ENCODE measurements at places on chromosomes 4 and X.

DNA sequence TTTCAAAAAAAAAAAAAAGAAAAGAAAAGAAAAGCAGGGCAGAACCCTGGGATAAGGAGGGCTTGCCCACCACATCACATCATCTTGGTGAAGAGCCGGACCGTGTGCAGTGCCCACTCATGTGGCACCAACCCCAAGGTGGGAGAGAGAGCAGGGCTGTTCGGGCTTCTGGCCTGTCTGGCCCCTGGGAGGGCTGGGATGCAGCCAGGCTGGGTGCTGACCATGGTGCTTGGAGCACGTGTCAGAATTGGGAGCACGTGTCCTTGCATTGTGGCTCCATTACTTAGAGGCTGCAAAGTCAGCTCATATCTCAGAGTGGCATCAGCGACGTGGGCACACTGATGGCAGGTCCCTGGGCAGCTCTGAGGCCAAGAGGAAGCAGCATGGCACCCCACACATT, 100.9 kb upstream of the AFAP1 start:
- DNase-seq, result no peak

GRCh38 chrX:47941423-47941822, 62.4 kb downstream of the ZNF182 start:
- no peak for DNase-seq

DNA sequence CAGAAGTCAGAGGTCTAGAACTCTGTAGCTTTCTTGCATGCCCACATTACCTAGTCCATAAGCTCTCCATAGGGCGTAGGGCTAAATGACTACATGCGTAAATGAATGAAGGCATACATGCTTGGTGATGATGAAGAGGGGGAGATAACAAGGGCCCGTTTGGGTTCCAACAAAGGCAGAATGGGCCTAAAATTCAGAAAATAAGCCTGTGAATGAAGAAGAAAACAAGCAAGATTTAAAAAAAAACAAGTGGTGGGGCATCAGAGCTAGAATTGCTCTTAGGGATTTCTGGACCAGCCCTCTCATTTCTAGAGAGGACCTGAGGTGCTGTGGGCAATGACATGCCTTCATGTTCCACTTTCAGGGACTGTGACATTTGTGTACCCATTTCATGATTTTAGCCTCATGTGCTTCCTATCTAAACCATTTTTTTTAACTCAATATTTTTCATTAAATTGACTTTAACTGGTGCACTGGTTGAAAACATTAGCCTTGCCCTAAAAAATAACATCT, 12.1 kb downstream of the GPRIN3 start:
- DNase-seq, result no peak

DNA sequence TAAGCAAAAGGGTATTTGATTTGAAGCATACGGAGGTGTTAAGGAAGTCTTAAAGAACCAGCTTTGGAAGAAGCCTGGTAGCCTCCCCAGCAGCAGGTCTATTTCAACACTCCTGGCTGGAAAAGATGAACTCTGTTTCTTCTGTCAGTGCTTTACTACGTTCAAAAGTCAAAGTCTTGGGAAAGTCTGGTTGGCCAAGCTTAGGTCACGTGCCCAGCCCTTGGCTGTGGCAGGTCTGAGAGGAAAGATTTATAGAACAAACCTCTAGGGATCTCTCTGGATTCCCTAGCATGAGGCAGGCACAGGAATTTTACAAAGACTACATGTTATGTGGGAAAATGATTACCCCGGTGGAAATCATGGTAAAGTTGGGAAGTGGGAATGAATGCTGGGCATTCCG, 8.6 kb upstream of the ARHGAP10 start:
- DNase-seq, result no peak

DNA sequence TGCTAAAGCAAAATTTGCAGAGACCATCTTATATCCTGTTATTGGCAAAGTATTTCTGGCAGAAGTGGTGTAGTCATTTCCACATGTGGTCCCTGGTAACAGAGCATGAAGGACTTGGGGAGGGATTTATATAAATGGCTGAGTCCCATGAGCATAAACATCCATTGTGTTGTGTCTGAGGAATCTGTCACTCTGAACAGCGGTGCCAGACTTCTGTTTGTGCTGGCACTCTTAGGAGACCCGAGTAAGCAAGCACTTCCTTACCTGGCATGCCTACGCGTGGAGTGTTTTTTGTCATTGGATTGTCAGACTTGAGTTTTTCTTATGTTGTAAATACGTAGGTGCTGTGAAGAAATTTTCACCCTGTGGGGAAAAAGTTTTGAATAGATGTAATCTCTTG, 285.9 kb downstream of the ARHGAP10 start:
- DNase-seq, result no peak

- DNase-seq, result no peak
Measured at GRCh38 chrX:48306175-48306574, 50.3 kb downstream of the SSX3 start.

GRCh38 chrX:37509349-37509748, 62.1 kb upstream of the LANCL3 start:
- DNase-seq, result peak; percentile 20

DNA sequence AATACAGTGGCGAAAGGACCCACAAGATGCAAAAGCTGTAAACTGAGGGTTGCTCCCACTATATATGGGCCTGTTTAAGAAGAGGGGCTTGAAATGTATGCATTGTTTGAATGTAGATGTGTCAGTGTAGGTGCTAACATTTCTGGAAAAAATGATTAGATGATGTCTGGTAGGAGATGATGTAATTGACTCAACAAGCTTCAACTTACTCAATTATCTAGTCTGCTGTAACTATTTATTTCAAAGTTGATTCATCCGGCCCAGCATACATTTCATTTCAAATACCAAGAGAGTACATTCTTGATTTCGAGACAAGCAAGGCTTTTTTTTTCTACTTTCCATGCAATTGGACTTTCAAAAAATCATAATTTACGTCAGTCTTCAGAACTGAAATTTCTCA, 9.3 kb upstream of the ENAM start:
- DNase-seq, result no peak

GRCh38 chr4:138035781-138036258, 206.3 kb downstream of the SLC7A11 start:
- peak; percentile 59 for DNase-seq

DNA sequence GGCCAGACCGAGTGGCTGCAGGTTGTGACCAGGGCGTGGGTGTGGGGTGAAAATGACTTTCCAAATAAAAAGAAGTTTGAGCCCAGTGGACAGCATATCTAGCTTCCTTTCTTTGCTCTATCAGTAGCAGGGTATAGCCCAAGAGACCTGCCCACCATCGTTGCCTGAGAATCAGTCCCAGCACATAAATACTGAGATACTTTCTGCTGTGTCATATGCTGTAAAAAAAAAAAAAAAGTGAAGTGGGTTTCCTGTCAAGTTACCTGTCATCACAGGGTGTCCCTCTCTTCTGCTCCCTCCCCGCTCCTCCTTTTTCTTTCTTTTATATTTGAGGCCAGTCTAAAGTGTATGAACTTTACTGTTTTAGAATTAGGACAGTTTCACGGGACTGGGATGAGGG, 330.3 kb upstream of the BOD1L1 start:
- no peak for DNase-seq

DNA sequence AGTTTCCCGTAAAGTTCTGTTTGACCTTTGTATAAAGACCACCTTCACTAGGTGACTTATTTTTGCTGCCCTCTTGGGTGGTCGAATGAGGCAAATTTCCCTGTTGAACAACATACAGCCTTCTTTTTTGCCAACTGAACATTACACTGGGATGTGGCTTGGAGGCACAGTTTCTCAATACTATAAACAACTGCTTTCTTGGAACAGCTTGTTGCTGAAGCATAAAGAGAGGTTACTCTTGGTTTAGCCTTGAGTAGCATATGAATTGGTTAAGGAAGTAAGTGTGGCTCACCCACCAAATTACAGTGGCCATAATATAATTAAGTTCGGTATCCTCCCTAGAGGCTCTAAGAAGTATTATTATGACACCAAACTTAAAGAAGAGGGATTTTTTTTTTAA, 40.0 kb downstream of the HHIP start:
- DNase-seq, result no peak

DNA sequence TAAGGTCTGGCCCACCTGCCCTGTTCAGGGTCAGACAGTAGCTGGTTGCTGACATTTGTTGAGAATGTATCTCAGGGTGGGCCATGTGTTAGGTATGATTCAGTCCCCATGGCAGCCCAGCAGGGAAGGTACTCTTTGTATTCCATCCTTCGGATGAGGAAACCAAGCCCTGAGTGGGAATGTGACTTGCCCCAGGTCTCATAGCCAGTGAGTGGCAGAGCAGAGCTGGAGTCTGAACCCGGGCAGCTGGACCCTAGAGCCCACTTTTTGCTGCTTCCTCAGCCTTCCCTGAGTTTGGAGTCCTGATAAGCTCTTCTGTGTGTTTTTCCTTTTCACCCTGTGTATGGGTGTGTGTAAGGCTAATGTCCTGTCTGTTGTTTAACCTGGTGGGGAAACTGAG, 21.6 kb upstream of the UBA1 start:
- no peak for DNase-seq

DNA sequence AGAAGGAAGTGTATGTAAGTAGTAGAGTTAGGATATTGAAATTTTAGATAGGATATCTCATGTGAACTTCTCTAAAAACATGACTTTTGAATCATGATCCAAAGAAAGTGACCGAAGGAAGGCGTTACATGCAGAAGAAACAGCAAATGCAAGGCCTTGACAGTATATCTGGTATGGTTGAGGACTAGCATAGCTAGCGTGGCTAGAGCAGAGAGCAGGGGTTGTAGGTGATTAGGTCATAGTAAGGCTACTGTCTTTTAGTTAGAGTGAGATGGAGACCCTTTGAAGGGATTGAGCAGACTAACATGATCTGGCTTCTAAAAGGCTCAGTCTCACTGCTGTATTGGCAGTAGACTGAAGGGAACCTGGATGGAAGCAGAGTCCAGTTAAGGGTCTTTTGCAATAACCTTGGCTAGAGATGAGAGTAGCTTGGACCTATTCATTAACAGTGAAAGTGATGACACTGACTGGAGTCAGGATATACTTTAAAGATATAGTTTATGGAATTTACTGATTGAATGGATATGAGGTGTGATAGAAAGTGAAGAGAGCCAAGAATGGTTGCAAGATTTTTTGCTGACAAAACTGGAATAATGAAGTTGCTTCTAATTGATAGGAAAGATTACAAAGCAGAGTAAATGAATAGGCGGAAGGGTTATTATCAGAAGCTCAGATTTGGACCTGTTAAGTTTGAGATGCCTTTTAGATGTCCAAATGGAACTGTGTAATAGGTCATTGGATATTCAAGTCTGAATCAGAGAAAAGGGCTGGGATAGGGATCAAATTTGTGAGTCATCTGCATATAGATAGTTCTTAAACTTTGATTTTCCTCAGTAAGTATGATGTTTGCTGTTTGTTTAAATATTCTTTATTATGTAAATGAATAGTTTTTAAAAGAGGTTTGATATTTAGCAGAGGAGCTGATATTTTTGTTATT, 59.8 kb downstream of the MRPL1 start:
- DNase-seq, result no peak

DNA sequence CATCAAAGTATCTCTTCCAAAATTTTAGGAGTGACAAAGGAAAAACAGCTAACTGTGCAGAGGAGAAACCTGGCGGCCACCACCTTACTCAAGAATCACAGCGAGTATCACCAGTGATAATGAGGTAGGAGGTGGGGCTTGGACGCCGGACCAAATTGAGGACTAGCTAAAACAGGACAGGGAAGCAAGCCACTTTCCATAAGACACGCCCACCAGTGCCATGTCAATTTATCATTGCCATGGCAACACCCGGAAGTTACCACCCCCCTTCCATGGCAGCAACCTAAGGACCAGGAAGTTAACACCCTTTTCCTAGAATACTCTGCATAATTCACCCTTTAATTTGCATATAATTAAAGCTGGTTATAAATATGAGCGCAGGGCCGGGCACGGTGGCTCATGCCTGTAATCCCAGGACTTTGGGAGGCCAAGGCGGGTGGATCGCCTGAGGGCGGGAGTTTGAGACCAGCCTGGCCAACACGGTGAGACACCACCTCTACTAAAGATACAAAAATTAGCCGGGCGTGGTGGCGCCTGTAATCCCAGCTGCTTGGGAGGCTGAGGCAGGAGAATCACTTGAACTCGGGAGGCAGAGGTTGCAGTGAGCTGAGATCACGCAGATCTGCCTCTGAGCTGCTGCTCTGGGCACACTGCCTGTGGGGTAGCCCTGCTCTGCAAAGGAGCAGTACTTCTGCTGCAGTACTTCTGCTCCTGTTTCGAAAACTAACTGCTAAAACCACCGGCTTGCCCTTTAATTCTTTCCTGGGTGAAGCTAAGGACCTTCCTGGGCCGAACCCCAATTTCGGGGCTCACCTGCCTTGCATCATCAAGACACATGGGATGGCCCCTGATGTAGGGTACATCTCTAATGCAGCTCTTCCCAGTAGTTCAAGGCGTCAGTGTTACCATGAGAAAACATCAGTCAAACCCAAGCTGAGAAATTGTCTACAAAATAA, 116.7 kb downstream of the HMX1 start:
- DNase-seq, result no peak

GRCh38 chrX:15785176-15785750, 5.0 kb upstream of the ZRSR2 start:
- DNase-seq, result no peak

- DNase-seq, result peak; percentile 34
Measured at GRCh38 chr4:18318682-18319388, 297.3 kb upstream of the LCORL start.

DNA sequence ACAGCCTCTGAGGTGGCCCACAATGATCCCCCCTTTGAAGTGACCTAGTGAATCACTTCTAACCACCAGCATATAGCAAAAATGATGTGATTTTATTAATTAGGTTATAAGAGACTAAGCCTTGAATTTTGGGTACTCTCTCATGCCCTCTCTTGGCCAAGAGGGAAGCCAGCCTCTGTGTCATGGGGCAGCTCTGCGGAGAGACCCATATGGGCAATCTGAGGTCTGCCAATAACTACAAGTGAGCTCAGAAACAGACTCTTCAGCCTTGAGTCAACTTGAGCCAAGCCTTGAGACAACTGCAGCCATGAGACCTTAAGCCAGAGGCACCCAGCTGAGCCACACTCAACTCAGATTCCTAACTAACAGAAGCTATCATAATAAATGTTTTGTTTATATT, 45.7 kb downstream of the MANBA start:
- DNase-seq, result no peak

All from NCI-H2227 treated with DMSO at 0.1 percent for 48 hours (cell line).